Posterior cingulate gyrus (tissue), 11 donors: ENCODE measurements at places on chromosomes 11 and 22.

GRCh38 chr11:63551889-63552266 is 11.3 kb downstream of the PLAAT2 start:
- DNase-seq: no peak

DNA sequence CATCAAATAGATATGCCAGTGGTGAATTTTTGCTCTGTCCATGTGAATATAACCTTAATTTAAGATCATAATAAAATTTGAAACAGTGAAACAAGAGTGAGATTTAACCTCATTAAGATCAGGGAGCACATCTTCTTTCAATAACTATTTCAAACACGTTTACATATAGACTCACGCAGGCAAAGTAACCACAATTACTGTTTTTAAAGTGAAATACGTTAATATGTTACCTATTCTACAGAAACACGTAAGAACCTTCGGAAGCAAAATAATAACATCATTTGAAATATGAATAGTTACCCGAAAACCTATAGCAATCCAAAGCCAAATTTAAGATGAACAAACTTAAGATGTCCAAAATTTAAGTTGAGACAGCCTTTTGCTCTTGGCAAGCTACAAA is 136.2 kb upstream of the ZC3H12C start:
- no peak for DNase-seq

DNA sequence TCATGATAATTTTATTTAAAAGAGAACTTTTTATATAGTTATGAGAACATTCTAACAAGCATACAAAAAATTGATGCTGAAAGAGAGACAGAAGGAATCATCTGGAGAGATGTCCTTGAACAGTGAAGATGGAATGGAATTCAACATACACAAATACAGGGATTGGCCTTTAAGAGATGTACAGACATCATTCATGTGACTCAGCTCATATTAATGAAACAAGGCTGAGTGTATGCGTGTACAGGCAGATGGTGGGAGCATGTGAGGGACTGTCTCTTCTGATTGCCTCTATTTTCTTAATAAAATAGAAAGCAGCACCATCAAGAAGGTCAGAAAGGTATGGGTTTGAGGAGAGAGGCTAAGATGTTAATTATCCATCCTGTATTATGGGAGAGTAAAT is 793.3 kb downstream of the CNTN5 start:
- DNase-seq: no peak

DNA sequence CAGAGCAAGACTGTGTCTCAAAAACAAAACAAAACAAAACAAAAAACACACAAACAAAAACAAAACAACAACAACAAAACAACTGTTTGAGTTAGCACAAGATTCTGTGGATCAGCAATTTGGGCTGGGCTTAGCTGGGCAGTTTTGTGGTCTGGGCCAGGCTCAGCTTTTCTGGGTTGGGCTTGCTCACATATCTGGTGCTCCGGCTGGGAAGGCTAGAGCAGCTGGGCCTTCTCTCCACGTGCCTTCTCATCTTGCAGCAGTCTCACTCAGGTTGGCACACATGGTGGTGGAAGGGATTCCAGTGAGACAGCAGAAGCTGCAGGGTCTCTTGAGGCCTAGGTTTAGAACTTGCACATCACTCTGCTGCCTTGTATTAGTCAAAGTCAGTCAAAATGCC is 35.7 kb downstream of the EIF3F start:
- DNase-seq: no peak

GRCh38 chr11:76666830-76667229 is 3.7 kb downstream of the LRRC32 start:
- no peak for DNase-seq

DNA sequence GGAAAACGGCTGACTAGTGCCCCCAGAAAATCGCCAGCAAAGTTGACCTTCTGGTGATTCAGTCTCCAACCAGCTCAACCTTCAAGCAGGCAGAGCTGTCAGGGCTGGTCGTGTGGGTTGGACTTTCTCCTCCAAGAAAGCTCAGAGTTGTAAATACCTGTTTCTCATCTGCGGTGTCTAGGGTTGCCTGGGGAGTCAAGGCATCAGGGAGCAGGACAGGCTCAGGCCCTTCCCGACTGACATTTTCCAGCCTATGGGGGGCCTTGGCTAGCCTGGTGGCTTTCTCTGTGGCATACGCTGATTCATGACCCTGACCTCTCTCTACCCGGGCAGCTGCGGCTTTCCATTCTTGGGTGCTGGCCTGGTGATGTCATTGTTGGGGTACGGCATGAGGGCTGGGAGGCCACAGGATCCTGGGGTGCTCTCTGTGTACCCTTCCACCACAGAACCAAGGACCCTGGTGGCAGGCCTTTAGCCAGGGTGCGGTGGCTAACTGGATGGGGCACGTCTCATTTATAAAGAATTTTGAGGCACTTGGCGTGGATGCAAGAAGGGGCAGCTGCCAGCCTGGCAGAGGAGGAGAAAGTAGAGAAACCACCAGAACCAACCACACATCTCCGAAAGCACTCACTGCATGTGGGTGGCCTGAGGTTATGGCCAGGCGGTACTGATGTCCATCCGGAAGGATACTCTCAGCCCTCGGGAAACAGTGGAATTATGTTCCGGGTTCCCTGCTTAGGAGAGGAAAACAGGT is 64.9 kb downstream of the BCR start:
- DNase-seq: no peak

DNA sequence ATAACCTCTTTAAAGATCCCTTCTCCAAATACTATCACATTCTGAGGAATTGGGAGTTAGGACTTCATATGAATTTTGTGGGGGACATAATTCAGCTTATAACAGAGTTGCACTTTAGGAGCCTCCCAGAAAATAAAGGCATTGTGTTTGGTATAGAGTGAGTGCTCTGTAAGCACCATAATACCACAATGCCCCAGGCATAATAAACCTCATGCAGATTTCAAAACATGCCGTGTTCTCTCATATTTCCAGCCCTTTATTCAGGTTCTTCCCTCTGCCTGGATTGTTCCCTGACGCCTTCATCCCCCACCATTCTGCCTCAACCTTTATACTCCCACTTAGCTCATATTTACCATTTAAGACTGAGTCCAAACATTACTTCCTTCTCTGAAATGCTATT is 398.8 kb upstream of the FAT3 start:
- no peak for DNase-seq
